ENCODE measurements at places on chromosomes 6 and 20.

DNA sequence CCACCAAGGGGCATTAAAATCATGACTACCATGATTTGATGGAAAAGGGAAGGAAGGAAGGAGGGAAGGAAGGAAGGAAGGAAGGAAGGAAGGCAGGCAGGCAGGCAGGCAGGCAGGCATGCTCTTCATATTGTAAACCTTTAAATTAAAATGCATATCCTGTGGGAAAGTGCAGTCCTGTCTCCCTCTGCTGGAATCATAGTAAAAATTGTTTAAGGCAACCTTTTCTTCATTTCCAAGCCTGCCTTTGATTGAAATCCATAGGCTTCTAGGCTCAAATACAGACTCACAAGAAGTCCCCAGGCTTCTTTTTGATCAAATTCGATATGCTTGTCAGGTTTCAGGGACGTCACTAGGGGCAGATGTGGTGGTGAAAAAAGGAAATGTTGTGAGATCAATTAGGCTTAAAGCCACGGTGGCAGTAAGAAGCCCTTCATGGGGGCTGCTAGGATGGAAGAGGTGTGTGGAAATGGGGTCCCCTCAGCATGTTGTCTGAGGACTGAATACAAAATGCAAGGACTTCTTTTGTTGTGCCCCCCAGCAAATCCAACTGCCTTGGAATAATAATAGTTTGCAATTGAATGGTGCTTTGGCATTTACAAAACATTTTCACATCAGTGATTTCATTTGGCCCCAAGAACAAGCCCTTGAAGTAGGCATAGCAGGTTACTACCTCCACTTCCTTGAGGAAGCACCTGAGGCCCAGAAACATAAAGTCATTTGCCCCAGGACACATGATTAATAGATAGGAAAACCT lies 25.6 kb upstream of the GABRR1 start:
- DNase-seq = peak; percentile 27

DNA sequence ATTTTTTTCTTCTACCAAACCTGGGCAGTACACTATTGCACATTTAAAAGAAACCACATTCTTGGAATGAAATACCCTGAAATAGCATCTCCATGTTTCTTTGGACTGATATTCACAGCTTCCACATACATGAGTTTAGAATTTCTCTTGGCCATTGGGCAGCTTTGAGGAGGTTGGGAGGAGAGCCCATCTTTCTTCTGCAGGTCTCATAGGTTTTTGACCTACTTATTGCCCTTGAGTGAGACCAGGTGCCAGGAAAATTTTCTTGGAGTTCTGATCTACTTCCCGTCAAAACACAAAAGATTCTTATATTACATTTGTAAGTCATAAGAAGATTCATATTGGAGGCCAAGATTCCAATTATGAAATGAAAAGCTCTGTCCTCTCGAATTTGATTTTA lies 212.0 kb downstream of the IBTK start:
- DNase-seq = no peak

GRCh38 chr6:136693090-136693489 lies 99.2 kb downstream of the MAP3K5 start:
- no peak for DNase-seq

DNA sequence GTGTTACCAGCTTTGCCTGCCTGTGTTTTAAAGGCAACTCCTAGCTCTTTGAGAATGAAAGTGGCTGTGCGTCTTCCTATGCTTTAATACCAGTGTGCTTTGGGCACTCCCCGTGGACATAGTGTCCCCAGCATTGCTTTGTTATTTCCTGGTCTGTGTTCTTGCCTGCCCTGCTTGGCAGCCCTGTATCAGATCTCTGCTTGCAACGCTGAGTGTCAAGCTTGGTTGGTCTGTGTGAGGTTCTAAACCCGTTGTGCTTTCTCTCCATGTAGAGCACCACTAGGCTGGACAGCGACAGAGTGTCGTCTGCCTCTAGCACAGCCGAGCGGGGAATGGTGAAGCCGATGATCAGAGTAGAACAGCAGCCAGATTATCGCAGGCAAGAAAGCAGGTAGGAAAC lies 80.2 kb downstream of the AFDN start:
- no peak for DNase-seq

DNA sequence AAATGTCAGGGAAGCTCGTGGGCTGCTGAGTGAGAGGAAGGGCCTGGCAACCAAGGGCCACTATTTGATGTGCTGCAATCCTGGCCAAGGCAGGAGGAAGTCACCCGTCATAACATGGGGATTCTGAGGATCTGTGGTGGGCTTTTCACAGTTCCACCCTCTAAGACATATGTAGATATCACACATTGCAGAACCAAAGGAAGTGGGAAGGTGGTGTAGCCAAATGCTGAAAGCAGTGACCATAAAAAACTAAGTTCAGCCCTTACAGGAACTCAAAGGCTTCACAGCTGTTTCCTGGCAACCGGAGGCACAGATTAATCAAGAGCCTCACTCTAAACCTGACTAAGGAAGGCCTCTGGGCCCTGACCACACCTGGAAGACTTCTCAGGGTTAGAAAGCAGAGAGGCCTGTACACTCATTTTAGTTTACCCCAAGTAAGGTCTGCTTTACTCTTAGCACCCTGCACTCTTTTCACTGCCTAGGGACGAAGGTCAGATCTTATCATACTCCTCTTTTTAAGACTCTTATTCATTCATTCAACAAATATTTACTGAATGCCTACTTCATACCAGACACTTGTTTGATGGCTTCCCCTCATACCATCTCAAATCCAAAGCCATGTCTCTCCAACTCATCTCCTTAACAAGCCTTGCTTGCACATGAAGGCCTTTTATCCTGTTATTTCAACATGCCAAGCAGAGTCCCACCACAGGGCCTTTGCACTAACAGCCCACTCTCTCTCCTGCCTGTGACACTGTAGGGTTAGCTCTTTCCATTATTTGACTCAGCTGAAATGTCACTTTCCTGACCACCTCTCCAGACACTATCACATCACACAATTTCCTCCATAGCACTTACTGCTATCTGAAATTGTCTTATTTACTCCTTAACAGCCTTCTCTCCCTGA lies 2.6 kb downstream of the UBE2V1 start:
- peak; percentile 86 for DNase-seq

DNA sequence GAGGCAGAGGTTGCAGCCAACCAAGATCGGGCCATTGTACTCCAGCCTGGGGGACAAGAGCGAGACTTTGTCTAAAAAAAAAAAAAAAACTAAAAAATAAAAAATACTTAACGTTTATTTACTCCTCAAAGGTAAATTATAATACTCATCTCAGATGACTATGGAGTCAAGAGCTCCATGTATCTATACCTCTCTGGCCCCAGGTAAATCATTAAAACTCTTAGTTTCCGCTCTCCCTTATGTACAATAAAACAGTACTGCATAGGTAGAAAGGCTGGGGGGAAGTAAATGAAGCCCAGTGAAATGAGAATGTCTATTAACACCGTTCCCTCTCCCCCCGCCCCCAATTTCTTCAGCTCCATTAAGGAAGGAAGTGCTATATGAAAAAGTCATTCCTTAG lies 1.2 kb downstream of the SRSF12 start:
- no peak for DNase-seq
